Activated effector memory CD4-positive, alpha-beta T cell treated with Interleukin-2 at 50 U/mL for 16 hours (primary cell): ENCODE measurements at places on chromosomes 6 and 20.

DNA sequence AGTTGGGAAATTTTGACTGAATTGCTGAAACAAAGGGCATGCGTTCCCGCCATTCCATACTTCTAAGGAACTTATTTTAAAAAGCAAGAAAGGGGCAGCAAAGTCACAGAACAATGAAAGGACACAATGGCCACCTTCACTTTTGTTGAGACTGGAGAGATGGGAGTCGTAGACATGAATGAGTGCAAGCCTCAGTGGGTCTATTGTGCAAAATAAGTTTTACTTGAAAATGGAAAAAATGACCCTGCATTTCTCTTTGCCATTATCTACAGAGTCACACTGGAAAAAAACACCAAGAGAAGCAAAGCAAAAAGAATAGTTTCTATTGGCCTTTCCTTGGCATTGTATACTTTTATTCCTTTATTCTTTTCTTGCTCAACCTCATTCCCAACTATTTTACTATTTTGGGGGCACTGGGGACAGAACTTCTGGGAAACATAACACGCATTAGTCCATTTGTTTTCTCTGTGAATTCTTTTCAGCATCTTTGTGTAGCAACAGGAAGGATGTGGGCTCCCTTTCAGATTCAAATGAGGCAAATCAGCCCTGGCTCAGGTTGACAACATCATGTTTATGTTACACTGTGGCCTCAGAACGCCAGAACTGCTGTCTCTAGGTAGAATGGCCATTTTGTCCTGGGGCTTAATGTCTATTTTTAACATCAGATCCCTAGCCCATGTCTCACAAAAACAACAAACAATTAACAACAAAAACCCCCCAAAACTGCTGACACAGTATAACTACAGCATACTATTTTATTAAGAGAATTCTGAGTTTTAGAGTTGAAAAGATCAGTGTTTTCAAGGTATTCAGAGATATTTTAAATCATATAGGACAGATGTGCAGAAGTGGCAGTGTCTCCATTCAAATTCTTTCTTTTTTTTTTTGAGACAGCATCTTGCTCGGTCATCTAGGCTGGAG is 122.2 kb downstream of the FYN start:
- peak; percentile 30 for DNase-seq

GRCh38 chr6:112258642-112259336 is 4.4 kb upstream of the LAMA4 start:
- no peak for DNase-seq

DNA sequence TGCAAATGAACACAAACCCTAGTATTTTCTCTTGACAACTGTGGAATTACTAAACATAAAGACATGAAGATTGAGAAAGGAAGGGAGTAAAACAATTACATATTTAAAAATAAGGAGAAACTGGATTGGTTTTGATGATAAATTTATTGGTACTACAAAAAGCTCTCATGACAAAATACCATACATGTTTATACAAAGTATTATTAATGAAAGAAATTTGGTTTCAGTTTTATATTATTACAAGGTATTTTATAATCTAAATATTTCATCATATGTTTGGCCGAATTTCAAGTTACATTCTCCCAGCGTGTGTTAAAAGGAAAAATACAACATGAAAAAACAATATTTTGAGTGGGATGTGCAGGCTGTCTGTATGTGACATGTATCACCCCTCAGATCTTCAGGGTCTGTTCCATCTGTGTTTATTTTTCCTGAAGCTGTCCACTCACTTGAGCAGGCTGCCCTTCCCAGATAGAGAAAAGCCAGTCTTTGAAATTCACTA is 568.4 kb downstream of the NKAIN2 start:
- no peak for DNase-seq

DNA sequence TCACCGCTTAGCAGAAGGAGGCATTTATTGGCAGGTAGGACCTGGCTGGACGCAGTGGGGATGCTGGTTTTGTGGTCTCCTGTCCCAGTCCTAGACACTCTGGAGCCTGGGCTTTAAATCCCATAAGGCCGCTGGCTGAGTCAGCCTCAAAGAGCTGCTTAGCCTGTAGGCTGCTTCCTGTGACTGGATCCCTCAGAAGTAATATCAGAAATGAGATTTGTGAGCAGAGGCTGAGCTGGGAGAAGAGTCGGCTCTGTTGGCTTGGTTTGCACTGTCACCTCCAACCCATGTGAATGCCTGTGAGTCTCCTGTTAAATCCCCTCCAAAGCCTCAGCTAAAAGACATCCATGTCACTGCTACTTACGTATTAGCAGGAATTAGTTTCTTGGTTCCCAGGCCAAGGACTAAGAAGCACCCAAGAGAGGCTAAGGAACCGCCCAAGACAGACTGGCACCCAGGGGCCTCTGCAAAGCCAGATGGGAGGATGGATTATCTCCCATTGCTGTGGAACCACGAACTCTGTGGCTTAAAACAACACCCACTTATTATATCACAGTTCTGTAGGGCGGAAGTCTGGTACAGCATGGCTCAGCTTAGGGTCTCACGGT is 289.4 kb downstream of the CDC5L start:
- DNase-seq: no peak

GRCh38 chr6:6007366-6008088 is 802 bp upstream of the NRN1 start:
- DNase-seq: no peak

- no peak for DNase-seq
Observed at GRCh38 chr6:139981768-139982181, 607.3 kb upstream of the CITED2 start.

- no peak for DNase-seq
Observed at GRCh38 chr6:11668455-11668854, 110.1 kb downstream of the ADTRP start.

- DNase-seq: no peak
Observed at GRCh38 chr20:57897156-57897874, 187.5 kb upstream of the PMEPA1 start.

- DNase-seq: no peak
Observed at GRCh38 chr6:136403110-136403980, 113.7 kb upstream of the BCLAF1 start.

DNA sequence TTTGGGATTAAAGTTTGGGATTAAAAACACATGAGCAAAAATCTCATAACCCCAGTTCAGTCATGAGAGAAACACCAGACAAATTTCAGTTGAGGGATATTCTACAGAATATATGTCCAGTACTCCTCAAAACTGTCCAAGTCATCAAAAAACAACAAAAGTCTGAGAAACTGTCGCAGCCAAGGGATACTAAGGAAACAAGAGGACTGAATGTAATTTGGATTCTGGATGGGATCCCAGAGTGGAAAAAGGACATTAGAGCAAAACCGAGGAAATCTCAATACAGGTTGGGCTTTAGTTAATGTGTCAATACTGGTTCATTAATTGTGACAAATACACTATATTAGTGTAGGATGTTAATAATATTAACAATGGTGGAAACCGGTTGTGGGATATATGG is 219.3 kb downstream of the BCKDHB start:
- no peak for DNase-seq

DNA sequence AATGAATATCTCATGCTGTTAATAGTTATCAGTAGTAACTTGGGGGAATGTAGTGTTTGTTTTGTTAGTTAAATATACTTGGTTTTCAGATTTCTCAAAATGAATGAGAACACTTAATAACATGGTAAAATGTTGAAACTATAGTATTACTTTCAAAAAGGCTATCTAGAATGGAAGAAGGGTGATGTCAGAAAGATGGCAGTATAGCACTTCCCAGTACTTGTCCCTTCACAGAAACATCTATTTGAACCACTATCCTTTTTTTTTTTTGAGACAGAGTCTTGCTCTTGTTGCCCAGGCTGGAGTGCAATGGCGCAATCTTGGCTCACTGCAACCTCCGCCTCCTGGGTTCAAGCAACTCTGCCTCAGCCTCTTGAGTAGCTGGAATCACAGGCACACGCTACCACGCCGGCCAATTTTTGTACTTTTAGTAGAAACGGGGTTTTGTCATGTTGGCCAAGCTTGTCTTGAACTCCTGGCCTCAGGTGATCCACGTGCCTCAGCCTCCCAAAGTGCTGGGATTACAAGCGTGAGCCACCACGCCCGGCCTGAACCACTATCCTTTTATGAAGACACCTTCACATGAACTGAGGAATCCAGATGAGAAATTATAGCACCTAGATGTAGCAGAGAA is 4.7 kb upstream of the ECHDC1 start:
- DNase-seq: no peak

DNA sequence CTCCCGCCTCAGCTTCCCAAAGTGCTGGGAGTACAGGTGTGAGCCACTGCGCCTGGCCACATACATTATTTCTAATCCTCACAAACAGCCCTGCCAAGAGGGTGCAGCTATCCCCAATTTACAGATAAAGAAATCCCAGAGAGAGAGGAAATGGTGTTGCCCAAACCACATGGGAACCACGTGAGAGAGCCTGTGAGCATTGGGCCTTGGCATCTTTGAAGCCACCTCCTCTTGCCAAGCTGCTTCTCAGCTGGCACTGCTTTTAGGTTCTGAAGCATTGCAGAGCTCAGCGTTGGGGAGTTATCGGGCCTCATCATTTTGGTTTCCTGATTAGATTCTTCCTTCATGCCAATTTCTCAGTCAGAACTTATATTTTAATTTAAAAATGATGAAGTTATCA is 80.3 kb downstream of the CTNNBL1 start:
- DNase-seq: no peak

DNA sequence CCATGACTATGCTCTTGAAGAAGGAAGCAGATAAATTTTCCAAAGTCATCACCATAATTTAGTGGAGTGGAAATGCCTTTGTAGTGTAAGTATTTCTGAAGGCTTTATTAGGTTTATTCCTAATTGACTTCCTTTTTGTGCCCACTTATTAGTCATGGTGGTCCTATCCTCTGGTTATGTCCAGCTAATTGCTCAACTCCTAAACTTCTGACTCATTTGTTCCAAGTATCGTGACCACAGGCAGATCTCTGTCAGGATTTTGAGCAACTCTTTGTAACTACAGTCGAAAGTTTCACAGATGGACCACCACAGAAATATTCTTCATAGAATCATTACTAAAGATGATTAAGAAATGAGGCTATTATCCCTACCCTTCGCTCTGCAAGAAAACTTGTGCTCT is 315.6 kb upstream of the PTCHD4 start:
- DNase-seq: no peak

- DNase-seq: no peak
Observed at GRCh38 chr6:158073776-158074175, 92.1 kb downstream of the SYNJ2 start.

GRCh38 chr6:104940893-104941728 is 15.8 kb upstream of the LIN28B start:
- DNase-seq: no peak

DNA sequence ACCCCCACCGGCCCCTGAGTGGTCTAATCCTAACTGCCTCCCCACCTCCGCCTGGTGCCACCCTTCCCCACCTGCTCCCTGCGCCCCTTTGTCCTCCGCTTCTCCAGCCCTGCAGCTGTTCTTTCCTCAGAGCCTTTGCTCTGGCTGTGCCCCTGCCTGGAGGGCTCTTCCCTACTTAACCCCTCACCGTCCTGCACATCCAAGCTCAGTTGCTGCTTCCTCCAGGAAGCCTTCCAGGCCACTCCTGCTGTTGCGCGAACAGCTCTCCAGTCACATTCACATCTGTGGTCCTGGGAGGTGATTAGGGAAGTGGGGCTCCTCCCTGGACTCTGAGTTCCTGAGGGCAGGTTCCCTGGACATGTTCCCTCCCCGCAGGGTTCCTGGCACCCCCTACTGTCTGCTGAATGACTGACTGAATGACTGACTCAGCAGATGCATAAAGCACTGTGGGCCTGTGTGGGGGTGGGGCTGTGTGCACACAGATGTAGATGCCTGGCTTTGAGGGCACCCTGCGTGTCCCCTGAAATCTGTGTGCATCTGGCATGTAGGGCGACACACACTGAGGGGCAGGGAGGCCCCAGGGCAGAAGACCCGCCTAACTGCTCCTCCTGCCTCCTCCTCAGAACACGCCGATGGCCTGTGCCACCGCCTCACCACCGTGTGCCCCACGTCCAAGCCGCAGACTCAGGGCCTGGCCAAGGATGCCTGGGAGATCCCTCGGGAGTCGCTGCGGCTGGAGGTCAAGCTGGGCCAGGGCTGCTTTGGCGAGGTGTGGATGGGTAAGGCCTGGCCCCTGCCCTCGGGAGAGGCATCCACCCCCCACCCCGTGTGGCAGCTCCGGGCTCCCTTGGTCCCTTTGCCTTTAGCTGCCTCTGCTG is 51.4 kb downstream of the SRC start:
- DNase-seq: no peak

DNA sequence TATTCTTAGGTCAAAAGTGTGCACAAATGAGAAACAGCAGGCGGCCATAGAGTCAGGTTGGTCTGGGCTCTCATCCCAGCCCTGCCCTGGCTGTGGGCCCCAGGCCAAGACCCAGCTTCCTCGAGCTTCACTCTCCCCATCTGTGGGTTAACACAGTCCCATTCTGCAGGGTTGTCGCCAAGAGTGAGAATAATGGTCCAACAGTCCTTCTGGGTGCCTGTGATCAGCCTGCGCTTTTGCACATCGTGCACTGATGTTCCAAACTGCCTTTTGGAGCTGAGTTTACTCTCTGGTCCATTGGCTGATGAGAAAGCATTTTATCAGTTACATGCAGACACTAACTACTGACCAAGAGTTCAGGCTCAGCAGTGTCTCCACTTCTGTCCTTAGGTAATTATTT is 82.6 kb downstream of the INSM1 start:
- no peak for DNase-seq

GRCh38 chr6:29982097-29982496 is 39.8 kb downstream of the HLA-A start:
- no peak for DNase-seq

DNA sequence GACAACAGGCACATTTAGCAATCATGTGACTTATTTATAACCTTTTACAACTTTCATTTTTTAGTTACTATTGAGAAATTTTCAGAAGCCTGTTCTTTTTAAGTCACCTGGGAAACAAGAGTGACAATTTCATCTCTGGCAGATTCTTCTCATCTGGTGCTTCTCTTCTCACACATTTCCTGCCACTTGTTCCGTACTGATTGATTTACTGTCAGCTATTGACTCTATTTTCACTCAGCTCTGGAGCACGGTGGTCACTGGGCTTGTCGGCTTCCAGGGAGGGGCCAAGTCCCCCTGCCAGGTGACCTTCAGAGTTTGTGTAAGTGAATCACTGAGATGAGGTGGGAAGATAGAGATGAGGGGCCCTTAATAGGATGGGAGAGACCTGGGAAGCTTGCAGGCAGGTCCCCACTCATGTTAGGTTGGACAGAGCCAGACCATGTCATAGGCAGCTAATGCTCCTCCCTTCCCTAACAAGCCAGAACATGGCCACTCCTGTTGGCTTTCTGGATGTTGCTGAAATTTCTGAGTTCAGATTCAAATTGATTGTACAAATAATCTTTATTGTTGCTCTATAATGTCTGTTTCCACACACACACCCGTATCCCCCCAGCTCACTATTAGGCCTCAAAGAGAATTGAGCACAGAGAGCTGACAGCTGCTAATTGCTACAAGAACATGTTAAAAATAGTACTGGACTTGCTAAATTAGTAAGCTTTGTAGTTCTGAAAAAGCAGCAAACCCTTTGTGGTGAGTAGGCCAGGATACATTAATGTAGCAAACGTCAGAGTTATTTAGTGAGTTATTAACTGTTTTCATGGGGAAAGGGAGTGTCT is 13.3 kb downstream of the DUSP22 start:
- no peak for DNase-seq

GRCh38 chr20:58145506-58146080 is 82.9 kb downstream of the ANKRD60 start:
- no peak for DNase-seq
